ENCODE measurements at places on chromosomes 5 and 9.
A peak's percentile ranks its signal among the peaks of the same experiment; 100 is the strongest.

- peak; percentile 38 for DNase-seq
Observed at GRCh38 chr5:173643964-173644363, 27.5 kb upstream of the BOD1 start.

DNA sequence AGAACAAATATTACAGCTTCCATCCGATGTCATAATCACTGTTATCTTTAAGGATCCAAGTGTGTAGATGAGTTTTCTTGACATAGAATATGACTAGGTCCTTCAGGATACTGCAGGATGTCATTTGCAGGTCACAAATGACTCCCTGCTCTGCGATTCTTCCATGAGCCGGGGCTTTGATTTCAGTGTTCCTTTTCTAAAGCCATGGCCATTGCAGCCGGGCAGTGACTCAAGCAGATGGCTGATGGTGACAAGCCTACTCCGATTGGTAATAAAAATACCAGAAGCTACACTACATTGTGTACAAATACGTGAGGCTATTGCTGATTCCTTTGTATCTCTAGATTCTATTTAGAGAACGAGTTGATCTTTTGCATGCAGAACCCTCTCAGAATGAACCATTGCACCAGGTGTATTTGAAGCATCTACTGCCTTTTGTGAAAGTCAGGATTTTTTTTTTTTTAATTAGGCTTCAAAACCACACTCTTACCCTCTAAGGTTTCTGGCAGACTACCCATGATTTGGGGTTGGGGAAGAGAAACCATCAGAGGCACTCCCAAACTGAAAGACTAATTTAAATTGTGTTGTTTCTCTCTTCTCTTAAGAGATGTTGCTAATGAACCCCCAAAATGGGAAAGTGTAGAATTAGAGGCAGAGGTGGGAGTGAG is 271.0 kb upstream of the ADRA1B start:
- DNase-seq: no peak

- DNase-seq: no peak
Observed at GRCh38 chr9:79591458-79591857, 19.7 kb downstream of the TLE4 start.

DNA sequence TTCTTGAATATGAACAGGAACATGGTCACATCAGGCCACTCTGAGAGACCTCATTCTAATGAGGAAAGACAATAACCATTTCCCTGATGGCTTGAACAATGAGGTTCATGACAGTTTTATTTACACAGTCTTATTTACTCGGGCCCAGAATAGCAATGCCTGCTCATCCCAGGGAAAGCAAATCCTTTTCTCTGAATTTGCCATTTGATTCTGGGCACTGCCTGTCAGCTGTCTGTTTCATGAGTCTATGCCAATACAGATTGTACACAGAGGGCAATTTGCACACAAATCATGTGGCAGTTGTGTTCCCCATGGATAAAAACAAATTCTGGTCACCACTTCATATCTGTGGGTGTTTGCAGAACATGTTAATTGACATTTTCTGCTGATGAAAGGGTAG is 492.5 kb downstream of the ACTL7B start:
- DNase-seq: no peak

GRCh38 chr5:4108690-4109089 is 513.1 kb downstream of the IRX1 start:
- DNase-seq: no peak

GRCh38 chr9:133987446-133987788 is 4.7 kb downstream of the VAV2 start:
- no peak for DNase-seq

DNA sequence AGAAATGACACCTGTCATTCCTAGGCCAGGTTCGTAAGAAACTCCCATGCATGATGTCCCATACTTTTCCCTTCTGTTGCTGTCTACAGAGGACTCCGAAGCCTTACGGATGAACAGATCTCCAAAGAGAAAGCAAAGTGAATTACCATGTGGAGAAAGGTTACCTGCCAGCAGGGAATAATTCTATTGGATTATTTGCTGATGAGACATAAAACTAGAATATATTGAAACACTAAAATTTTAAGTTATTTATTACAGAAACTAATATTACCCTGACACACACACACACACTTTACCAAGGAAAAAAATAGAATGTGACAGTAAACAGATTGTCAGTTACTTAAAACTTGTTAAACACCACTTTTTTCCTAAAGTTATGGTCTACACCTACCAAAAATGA is 452.7 kb upstream of the DAB2 start:
- DNase-seq: no peak

DNA sequence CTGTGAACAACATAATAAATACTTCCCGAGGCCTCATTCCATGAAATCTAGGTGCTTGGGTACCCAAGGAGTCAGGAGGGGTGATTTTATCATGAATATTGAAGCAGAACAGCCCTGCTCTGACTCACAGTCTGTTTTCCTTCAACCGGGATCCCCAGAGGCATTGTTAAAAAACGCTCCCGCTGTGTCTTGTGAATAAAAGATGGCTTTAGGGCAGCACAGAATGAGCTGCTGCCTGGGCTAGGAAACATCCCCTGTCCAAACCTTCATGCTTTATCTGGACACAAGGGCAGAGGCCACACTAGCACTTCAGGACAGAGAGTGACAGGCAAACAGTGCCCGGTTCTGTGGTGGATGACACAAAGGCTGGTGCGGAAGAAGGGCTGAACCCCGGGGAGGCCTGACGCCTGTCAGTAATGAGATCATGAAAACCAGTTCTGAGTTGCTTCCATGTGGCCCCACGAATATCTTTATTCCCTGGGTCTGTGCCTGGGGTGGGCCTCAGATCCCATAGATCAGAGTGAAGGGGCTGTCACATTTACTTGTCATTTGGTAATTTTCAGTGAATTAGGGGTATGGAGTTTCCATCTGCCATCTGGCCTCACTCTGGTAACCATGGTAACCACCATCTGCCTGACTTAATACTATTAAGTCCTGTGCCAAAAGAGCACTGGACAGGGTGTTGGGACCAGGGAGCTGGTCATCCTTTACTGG is 2.6 kb downstream of the IGFBPL1 start:
- DNase-seq: no peak

DNA sequence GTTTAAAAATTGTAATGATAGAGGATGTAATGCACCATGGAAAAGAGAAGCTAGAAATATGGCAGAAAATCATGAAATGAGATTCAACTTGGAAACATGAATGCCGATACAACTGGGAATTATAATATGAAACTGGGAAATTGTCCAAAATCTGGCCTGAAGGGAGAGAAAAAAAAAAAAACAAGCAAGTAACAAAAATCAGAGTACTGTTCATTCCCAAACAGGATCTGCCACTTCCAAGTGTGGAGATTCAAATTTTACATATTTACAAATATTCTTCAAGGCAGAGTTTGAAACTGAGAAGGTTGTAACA is 56.6 kb upstream of the MOCS2 start:
- no peak for DNase-seq

DNA sequence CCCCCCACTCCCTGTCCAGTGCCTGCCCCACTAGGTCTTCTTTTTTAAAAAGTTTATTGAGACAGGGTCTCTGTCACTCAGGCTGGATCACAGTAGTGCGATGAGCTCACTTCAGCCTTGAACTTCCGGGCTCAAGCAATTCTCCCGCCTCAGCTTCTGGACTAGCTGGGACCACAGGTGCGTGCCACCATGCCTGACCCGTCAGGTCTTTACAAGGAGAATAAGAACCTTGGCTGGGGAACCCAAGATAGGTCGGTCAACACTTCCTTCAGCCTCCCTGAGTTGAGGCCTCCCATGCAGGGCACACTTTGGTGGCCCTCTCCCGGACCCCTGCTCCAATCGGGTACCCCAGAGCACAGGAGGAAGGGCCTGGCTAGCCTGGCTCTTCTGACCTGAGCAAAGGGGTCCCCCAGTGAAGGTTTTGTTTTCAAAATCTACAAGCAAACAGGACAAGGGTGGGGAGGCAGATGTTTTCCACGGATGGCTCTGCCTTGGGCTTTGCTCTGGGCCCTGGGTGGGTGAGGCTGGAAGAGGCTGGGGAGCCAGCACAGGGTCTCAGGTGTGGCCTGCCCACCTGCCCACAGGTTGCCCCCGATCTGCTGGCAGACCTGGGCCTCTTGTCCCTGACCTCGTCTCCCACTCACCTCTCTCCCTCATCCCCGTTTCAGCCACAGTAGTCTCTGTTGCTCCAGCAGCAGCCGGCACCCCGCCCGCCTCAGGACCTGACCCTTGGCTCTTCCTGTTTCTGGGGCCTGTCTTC is 108.7 kb upstream of the PHYKPL start:
- DNase-seq: no peak

DNA sequence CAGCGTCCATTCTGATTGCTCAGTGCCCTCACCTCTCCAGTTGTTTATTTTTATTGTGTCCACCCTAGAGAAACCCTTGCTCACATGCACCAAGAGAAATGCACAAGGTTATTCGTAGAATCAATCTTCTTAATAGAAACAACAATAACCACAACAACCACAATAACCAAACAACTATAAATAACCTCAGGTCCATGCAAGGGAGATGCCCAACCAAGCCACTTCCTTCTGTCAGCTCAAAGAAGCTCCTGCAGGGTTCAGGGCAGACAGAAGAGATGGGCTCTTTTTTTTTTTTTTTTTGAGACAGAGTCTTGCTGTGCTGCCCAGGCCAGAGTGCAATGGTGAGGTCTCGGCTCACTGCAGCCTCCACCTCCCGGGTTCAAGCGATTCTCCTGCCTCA is 14.9 kb upstream of the TCOF1 start:
- DNase-seq: no peak

- no peak for DNase-seq
Observed at GRCh38 chr9:20319241-20319640, 303.1 kb downstream of the MLLT3 start.

- no peak for DNase-seq
Observed at GRCh38 chr5:74336297-74336696, 304.2 kb downstream of the ENC1 start.

DNA sequence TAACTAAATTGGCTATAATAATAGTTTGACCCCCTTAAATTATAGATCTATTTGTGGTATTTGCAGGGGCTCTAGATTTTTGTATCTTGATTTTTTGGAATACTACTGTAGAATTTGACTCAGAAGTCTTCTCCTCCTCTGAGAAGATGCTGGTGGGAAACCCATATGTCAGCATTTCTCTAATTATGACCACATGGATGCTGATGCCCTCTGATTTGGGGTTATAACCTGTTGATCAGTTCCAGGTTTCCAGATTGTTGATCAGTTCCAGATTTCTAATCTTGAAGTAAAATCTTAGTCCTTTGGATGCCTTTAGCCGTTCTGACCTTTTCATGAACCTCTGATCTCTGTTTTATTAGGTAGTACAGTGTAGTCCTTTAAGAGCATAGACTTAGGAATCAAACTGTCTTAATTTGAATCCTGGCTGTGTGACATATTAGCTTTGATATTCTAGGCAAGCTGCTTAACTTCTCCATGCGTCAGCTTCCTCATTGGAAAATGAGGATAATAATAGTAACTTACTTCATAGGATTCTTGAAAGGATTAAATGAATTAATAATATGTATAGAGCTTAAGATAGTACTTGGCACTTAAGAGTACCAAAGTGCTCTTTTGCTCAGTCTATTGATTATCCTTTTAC is 8.1 kb downstream of the FSD1L start:
- DNase-seq: no peak

DNA sequence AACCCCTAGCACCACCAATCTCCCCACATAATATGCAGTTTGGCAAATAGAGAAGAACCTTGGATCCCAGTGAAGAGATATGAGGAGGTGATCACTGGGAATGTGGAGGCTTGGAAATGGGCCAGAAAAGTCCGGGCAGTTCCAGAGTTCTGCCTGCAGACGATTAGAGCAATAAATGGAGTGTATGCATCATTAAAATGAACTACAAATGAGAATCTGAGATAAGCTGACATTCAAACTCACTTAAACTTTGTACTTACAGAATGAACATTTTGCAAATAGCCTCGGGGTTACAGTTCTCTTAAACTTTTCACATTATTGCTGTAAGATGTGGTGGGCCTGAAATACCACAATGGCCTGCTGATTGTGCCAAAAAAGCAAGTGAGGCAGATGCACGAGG is 23.0 kb upstream of the LHFPL2 start:
- no peak for DNase-seq

DNA sequence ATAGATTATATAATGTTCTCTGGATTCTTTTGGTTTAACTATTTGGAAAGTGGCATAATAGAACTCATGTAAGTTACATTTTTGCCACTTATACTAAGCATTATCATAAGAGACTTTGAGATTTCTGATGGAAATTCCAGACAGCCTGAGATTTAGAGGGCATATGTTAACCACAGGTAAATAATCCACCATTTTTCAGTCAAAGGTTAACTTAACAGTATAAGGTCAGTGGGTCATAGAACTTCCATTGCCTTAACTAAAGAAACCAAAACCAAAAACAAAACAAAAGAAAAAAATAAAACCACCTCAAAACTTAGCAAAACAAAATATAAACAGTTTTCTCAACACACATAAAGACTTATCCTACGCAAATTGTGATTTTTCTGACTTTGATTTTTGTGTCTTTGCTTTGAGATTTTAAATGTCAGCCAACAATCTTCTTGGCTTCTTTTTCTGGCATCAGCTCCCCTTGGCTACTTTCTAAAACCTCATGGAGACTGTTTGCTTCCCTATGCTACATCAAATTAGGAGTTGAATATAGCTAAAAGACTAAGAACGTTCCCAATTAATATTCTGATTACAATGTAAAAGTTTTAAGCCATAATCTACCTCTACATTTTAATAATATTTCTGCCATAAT is 430.1 kb upstream of the DAB2 start:
- DNase-seq: no peak

DNA sequence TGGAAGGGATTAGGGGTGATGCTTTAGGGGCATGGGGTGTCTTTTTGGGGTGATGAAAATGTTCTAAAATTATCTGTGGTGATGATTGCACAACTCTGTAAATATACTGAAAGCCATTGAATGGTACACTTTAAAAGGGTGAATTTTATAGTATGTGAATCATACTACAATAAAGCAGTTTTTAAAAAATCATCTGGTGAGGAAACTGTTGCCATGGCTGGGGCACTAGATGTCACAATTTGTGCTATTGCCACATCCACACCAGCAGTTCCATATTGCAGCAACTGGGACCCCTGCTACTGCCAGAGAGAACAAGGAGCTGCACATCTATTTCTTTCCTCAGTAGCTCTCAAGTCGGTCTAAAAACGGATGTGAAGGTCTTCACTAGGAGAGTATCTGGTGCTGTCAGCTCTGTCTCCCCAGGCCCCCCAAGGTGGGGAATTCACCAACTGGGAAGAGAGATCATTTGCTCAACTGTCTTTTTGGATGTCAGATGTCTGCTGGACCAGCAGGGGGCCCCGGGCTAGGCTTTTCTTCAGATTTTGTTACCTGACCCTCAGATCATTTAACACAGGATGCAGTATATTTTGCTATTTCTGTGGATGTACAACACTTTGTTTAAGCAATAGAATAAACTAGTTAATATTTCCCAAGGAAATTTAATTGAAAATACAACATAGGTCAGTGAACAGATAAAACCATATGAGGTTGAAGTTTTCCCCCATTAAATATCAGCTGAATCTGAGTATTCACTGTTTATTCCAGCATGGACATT is 13.2 kb downstream of the CMYA5 start:
- no peak for DNase-seq

GRCh38 chr9:130465383-130466096 is 20.8 kb downstream of the ASS1 start:
- no peak for DNase-seq

GRCh38 chr5:84327591-84327990 is 57.1 kb downstream of the EDIL3 start:
- no peak for DNase-seq

- no peak for DNase-seq
Observed at GRCh38 chr9:116447934-116448333, 239.2 kb upstream of the TRIM32 start.
